ENCODE measurements at places on chromosomes 2 and 18. TPM values are rescaled to one million over a fixed set of nuclear protein-coding genes. Genes with fewer than 3 reads are reported as not detected.

- DNase-seq: no peak
- H3K27me3 ChIP-seq: no peaks in the 10 kb centered on the region
- no peaks in the 10 kb centered on the region for H3K4me1 ChIP-seq
- H3K36me3 ChIP-seq: no peaks in the 10 kb centered on the region
Observed at GRCh38 chr18:68588169-68588568, 126.7 kb downstream of the TMX3 start.

Gene POTEC
- not detected for total RNA-seq

Gene IL36G
- not detected for total RNA-seq

Gene HRH4
- total RNA-seq: 0.31 TPM

GRCh38 chr2:73033142-73033765, 38.3 kb downstream of the SFXN5 start:
- no peak overlapping the region for H3K4me3 ChIP-seq
- no peak overlapping the region for H3K27ac ChIP-seq
- no peak for DNase-seq
- H3K4me1 ChIP-seq: no peaks in the 10 kb centered on the region
- H3K27me3 ChIP-seq: no peaks in the 10 kb centered on the region

Gene ZAP70
- 387 TPM for total RNA-seq

DNA sequence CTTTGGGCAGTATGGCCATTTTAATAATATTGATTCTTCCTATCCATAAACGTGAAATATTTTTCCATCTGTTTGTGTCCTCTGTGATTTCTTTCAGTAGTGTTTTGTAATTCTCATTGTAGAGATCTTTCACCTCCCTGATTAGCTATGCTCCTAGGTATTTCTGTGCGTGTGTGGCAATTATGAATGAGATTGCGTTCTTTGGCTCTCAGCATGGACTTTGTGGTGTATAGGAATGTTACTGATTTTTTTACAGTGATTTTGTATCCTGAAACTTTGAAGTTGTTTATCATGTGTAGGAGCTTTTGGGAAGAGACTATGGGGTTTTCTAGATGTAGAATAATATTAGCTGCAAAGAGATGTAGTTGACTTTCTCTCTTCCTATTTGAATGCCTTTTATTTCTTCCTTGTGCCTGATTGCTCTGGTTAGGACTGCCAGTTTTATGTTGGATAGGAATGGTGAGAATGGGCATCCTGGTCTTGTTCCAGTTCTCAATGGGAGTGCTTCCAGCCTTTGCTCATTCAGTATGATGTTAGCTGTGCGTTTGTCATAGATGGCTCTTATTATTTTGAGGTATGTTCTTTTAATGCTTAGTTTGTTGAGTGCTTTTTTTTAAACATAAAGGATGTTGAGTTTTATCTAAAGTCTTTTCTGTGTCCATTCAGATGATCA, 27.0 kb upstream of the THUMPD2 start:
- no peaks in the 10 kb centered on the region for H3K36me3 ChIP-seq
- H3K4me3 ChIP-seq: no peak overlapping the region
- no peaks in the 10 kb centered on the region for H3K4me1 ChIP-seq
- H3K27me3 ChIP-seq: no peaks in the 10 kb centered on the region
- H3K27ac ChIP-seq: no peak overlapping the region
- DNase-seq: no peak

Gene FRZB
- not detected for total RNA-seq

GRCh38 chr2:60838481-60838880, 42.9 kb upstream of the REL start:
- no peak overlapping the region for H3K27ac ChIP-seq
- DNase-seq: no peak
- no peaks in the 10 kb centered on the region for H3K36me3 ChIP-seq
- no peaks in the 10 kb centered on the region for H3K27me3 ChIP-seq
- H3K4me1 ChIP-seq: peaks cover 10% of the 10 kb centered on the region
- H3K4me3 ChIP-seq: no peak overlapping the region

DNA sequence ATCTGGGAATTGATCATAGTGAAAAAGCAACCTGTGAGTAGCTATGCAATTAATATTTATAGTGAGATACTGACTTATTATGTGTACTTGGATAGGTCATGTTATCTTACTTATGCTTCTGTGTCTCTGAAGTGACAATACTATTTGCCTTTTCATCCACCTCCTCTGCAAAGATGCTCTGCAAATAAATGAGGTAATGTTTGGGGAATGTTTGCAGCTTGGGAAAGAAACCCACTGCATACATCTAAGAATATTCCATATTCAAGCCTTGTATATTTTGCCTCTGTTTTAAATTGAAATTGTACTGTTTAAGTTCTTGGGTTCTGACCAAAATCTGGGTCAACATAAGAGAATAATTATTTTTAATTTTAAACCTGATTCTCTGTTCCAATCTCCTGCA, 217.4 kb upstream of the DTNA start:
- no peaks in the 10 kb centered on the region for H3K27me3 ChIP-seq
- no peak overlapping the region for H3K4me3 ChIP-seq

Gene PTPN2
- total RNA-seq: 78.2 TPM

Gene ABCB11
- not detected for total RNA-seq

DNA sequence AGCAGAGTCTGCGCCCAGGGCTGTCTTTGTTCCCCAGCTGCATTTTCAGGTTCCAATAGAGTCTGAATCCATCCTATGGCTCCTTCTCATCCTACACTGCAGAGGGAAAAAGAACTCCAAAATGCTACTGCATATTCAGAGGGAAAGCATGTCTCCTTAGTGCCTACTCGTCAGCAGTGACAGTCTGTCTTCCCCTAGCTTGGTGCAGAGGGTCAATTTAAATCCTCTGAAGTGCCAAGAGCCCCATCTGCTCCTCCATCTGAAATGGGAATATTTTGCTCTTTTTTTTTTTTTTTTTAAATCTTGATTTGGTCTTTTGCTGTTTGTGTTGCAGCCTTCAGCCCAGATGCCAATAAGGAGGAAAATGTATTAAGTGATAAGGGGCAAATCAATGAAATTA, 199.3 kb downstream of the RNF144A start:
- no peaks in the 10 kb centered on the region for H3K36me3 ChIP-seq
- H3K27me3 ChIP-seq: no peaks in the 10 kb centered on the region
- H3K4me1 ChIP-seq: no peaks in the 10 kb centered on the region
- H3K4me3 ChIP-seq: no peak overlapping the region
- no peak for DNase-seq

Gene IMPA2
- 12.6 TPM for total RNA-seq

DNA sequence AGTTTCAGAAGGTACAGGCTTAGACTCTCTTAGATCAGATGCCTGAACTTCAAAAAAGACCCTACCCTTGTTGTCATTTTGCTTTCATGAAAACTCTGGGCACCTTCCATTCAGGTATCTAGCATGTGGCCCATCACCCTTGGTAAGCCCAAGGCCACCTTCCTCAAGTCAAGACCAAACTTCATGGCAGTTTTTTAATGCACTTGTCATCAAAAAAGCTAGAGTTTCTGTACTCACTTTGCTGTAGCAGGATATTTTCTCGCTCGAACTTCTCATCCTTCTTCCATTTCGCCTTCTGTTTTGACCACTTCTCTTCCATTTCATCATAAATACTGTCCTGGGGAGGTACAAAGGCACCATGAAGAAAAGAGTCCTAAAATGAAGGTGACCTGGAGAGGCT, 48.2 kb downstream of the FLACC1 start:
- DNase-seq: no peak
- H3K36me3 ChIP-seq: no peaks in the 10 kb centered on the region
- no peak overlapping the region for H3K4me3 ChIP-seq
- H3K27me3 ChIP-seq: no peaks in the 10 kb centered on the region
- no peak overlapping the region for H3K27ac ChIP-seq

GRCh38 chr2:9162841-9163240, 43.8 kb upstream of the ASAP2 start:
- no peaks in the 10 kb centered on the region for H3K36me3 ChIP-seq
- no peaks in the 10 kb centered on the region for H3K4me1 ChIP-seq
- no peak for DNase-seq
- no peak overlapping the region for H3K27ac ChIP-seq
- H3K4me3 ChIP-seq: no peak overlapping the region

Gene TCF4
- 2.4 TPM for total RNA-seq

Measured in naive thymus-derived CD4-positive, alpha-beta T cell (primary cell).